ENCODE measurements at places on chromosomes 5 and 9.

DNA sequence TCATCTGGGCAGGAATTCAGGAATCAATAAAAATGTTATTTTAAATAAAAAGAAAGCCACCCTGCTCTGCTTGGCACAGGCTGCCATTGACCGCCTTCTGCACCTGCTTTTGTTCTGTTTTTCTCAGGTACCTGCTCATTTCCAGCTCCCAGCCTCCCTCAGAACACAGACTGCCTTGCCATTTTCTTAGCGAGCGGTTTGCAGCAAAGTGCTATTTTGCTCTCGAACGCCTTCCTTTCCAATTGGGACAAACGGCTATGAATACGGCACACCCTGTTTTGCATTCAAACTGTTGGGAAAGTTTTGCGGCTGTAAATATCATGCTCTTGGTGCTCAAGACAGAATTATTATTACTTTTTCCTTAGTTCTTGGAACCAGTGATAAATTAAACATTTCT lies 25.1 kb upstream of the FCN1 start:
- DNase-seq: no peak

- no peak for DNase-seq
Observed at GRCh38 chr5:133497608-133498348, 114.6 kb downstream of the FSTL4 start.

- DNase-seq: no peak
Observed at GRCh38 chr5:173570321-173571090, 45.9 kb downstream of the BOD1 start.

- no peak for DNase-seq
Observed at GRCh38 chr9:6067426-6067825, 52.0 kb upstream of the RANBP6 start.

GRCh38 chr9:38226491-38226951 lies 157.5 kb upstream of the SHB start:
- DNase-seq: no peak

- no peak for DNase-seq
Observed at GRCh38 chr9:118644066-118644465, 725.2 kb downstream of the BRINP1 start.

DNA sequence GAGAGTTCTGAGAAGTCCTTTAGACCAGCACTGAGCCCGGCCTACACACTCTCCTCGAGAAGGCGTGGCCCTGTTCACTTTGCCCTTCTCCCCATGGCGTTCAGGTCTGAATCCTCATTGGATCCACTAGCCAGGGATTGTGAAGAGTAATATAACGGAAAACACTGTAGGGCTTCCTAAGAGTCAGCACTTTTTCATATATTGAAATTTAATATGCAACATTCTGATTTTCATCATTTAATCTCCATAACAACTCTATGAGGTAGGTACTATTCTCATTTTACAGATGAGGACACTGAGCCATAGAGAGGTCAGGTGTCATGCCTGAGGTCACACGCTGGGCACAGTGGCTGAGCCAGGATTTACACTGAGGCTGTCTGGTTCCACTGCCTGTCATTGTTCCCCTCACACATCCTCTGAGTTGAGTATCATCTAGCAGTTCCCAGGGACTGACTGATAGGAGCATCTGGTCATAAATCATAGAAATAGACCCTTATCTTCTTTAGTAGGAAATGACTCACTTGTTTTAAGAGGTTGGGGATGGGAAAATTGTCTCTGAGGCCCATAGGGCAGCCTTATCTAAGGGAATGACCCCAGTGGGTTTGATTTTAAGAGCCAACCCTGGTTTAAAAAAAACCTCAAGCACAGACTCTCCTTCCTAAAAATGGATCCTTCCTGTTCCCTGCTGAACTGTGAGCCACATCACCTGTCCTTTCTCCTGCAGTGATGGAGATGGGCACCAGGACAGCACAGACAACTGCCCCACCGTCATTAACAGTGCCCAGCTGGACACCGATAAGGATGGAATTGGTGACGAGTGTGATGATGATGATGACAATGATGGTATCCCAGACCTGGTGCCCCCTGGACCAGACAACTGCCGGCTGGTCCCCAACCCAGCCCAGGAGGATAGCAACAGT lies 41.2 kb downstream of the THBS4 start:
- no peak for DNase-seq

- DNase-seq: no peak
Observed at GRCh38 chr5:109878887-109879286, 189.2 kb downstream of the MAN2A1 start.

DNA sequence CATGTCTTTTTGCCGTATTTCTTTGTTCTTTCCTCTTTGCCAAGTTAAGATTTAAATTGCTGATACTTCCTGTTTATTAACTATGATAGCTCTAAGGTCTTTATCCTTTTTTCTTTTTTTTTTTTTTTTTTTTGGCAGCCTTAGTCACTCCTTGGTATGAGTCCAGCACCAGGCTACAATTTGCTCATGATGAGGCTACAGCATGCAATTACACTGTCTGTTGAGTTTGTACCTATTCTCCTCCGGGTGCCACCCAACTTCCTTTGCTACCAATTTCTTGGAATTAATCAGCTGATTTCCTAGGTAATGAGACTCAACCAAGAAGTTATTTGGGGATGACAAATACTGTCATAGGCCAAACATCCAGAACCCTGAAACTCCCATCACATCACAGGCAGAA lies 25.5 kb downstream of the ACTL7B start:
- no peak for DNase-seq

DNA sequence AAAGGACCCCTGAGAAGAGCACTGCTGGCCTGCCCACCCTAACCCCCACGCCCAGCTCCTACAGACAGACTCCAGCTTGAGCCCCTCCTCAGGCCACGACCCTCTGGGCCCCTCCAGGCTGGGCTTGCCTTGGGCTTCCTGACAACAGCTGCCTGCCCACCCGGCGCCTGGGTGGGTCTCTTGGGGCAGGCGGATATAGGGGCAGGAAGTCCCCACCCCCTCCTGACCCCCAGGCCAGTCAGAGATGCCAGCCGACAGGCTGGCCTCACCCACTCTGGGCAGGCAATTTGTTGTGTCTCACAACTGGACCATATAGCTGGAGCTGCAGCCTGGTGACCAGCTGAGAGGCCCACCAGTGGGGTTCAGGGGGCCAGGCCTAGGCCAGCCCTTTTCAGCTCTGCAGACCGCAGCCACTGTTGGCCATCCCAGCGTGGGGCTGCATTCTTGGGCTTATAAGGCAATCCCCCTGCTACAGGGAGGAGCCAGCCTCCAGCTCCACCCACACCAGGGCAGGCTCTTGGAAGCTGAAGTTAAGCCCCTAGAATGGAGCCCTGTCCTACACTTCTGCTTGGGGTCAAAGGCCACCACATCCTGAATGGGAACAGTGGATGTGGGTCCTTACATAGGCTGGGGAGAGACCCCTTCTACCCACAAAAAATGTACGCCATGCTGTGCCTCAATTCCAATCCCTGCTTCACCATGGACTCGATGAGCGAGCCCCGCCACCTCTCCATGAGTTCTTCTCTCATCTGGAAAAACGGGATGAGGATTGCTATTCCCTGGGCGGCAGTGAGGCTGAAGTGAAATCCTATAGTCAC lies 2.0 kb downstream of the PDLIM7 start:
- no peak for DNase-seq

GRCh38 chr5:175434800-175435199 lies 9.2 kb downstream of the DRD1 start:
- no peak for DNase-seq

GRCh38 chr5:2751592-2752021 lies at the start of gene IRX2:
Gene IRX2 (minus strand): TSS chr5:2751677. CDS start chr5:2751413, 264 bp downstream.
- DNase-seq: no peak

DNA sequence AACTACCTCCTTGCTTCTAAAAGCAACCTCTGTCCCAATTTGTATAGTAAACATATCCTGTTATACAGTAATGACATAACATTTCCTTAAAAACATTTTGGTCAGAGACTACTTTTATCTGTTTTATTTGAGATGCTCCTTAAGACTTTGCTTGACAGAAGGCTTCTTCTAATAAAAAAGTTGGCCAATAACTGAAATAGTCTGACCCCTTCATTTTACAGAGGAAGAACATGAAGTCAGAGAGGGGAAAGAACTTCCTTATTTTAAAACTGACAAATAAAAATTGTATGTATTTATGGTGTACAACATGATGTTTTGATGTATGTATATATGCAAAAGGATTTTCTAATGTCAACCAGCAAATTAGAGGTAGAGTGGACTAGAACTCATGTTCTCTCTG lies 35.8 kb upstream of the SPARC start:
- no peak for DNase-seq

DNA sequence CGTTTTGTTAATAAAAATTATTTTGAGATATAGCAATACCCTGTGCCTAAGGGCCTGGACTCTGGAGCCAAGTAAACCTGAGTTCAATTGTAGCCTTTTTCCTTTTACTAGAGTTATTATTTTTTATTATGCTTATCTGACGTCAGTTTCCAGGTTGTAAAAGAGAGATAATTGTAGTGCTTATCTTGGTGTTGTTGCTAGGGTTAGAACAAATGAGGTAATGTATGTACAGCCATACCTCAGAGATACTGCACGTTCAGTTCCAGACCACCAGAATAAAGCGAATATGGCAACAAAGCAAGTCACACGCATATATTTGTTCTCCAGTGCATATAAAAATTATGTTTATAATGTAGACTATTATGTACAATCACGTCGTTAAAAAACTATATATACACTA lies 215.0 kb downstream of the VPS13A start:
- no peak for DNase-seq

DNA sequence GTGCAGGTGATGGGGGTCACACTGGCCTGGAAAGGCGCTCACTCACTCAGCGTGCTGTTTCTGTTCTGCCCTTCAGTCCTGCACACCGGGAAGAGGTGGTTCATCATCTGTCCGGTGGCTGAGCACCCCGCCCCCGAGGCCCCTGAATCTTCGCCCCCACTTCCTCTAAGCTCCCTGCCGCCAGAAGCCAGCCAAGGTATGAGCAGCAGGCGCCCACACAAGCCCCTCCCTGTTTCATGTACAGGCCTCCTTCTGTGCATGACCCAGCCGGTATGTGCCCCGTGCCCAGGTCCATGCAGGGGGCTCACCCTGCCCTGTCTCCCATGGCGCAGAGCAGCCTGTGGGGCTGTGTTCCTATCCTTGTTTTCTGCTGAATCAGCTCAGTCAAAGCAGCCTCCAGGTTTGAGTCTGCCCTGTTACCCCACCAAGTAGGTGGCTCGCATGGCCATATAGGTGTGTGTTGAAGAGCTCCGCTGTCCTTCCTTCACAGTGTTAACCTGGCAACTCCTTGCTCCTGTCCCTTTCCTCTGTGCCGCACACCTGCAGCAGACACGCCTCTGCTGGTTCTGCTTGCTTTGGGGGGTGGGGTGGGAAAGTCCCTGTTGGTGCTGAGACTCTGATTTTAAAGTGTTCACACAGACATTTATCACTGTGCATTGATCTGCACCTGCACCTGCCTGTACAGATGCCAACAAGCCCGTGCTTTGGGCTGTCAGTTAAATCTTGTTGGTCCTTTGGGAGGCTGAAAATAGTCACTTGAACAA lies 84.8 kb downstream of the WNK2 start:
- DNase-seq: no peak

DNA sequence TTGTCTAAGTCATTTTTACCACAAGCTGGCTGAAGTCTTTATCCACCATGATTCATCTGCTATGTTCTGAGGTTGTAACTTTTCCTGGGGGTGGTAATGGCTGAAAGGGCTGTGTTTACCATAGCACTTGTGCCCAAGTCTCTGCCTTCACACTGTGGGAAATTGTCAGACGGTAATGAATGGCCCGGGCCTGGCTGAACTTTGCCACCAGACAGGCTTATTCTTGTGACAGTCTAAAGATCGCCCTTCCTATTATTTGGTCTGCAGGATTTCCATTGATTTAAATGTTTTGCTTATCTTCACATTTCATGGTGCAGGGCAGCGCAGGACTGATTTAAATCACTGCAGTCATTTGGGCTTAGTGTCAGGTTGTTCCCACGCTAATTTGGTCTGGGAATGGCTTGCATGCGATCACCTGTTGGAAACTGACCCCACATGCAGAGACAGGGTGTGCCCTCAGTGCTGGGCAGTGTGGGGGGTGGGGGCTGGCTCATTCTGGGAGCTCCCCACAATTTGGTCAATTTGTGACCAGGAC lies 109.3 kb upstream of the ICE1 start:
- no peak for DNase-seq

GRCh38 chr5:170636206-170636605 lies 132.4 kb downstream of the KCNIP1 start:
- no peak for DNase-seq

DNA sequence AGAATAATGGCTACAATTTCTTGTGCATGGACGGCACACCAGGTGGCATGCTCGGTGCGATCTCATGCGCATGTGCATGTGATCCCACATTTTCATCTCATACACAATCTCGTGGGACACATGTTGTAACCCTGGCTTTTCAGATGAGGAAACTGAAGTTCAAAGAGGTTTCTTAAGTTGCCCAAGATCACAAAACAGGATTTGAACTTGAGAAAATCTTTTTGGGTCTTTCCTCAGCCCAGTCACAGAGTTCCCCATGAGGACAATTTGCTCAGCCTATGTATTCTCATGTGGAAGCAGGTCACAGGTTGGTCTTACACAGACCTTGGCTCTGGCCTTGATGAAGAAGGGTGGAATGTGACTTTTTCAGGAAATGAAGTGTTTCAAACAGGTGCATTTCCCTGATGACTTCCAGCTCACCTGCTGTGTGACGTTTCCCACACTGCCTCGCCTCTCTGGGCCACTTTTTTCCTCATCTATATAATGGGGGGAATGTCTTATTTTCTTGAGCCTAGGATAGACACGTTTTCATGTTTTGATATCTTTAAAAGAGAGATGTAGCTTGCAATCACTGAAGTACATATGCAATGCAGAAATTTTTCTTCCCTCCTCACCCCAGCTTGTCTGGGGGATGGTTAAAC lies 7.1 kb upstream of the ORM1 start:
- DNase-seq: no peak

GRCh38 chr9:90343991-90344390 lies 298.6 kb downstream of the DIRAS2 start:
- no peak for DNase-seq

GRCh38 chr9:38208206-38208901 lies 139.3 kb upstream of the SHB start:
- no peak for DNase-seq

DNA sequence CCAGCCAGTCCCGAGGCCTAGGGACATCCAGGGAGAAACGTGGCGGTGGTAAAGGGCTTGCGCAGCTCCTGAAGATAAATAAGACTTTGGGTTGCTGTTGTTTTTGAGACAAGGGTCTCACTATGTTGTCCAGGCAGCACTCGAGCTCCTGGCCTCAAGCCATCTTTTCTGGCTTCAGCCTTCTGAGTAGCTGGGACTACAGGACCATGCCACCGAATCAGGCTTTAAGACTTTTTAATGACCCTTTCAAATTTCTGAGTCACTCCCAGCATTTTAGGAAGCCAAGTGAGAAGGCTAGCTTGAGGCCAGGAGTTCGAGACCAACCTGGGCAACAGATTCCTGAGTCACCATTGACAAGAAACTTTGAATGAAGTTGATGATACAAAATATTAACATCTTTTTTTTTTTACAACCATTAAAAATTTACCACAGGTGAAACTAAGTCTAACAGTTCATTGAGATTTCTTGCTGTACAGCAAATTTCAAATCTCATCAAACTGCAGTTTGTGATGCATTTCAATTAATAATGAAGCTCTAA lies 817 bp upstream of the GNE start:
- DNase-seq: no peak

- DNase-seq: no peak
Observed at GRCh38 chr9:110142868-110143481, 65.0 kb downstream of the C9orf152 start.

- DNase-seq: no peak
Observed at GRCh38 chr5:54608423-54609085, 91.0 kb downstream of the SNX18 start.

All from stimulated activated CD4-positive, alpha-beta T cell treated with anti-CD3 and anti-CD28 coated beads, TNF-alpha, amount 100 ng/mL, for 4 hours (primary cell).